ENCODE measurements at places on chromosomes 7 and 10.

DNA sequence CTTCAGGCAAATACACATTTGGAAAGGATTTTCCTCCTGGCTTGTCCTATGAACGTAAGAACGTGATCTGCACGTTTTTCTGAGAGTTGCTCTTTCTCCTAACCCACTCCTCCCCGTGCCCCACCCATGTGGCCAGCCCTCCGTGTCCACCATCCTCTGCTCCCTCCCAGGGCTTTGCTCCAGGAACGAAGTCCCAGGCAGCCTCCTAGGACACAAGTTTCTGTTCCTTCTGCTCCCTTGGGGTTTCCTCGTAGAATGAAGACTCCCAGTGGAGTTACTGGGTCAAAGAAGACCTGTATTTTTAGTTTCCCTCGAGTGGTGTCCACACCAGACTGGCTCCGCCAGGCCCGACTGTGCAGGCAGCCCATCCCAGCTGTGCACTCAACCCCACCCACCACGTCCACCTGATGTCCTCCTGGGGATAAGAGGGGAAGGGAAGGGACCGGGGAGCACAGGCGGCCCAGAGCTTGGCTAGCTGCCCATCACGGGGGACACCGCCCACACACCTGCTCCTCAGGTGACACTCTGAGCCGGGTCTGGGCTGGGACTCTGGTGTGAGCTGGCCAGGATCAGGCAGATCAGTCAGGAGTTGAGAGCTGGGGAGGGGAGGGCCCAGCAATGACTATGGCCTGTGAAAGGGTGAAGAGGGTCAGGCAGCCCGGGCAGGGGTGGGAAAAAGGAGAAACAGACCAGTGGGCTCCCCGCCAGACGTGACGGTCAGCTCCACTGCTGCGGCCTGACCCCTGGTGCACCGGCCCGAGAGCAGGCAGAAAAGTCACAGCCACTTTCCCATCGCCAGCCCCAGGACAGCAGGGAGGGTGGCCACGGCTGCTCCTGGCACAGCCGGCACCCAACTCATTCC, 54.3 kb upstream of the PPP2R2D start:
- DNase-seq = peak; percentile 17

GRCh38 chr7:92633211-92633906, 43.2 kb upstream of the FAM133B start:
- no peak for DNase-seq

DNA sequence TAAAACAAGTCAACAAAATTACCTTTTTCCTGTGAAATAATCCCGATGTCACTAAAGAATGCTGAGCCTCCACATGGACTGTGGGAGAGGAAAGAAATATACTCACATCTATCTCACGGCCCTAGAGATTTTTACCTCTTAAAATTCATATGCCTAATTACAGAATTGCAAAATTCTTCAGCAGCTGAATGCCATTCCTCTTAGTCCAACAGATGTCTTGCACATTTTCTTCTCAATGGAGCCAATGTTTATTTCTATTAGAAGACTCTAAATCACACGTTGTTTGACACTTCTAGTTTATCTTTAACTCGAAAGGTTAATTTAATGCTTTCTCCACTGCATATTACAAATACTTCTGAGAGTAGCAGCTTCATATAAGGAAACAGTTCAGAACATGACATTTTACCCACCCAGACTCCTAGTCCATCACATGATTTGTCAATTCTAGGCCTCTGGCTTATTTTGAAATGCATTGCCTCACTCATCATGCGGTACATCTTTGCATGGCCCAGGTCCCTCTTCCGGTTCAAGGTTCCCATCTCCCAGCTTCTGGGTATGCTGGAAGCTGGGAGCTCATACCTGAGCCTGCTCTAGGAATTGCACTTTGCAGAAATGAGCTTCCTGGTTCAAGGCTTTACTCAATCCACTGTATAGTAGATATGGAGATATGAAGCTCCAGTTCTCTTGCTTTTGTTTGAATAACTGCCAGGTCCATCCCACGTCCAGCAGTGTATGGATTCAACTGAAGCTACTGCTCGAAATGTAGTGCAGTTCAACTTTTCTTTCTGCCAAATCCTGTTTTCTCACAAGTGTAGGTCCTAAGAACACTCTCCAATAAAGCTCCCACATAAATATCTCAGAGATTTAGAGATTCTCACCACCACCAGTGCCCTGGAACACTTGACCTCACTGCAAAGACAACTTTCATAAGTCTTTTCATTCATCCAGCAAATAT, 306.2 kb downstream of the GPR37 start:
- no peak for DNase-seq

DNA sequence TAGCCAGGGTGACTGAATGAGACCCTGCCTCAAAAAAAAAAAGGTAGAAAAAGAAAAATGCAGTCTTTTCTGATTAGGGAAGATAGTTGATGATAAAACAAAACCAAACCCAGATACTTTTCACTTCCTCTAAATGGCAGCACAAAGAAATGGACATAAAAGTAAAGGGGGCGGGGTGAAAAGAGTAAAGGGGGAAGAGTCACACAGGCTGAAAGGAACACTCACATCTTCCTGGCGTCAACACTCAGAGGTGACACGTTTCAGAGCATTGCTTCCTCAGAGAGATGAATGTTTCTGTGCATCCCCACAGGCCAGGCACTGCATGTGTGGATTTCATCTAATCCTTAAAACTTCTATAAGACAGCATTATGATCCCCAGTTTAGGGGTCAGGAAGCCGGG, 81.2 kb downstream of the HIPK2 start:
- no peak for DNase-seq

DNA sequence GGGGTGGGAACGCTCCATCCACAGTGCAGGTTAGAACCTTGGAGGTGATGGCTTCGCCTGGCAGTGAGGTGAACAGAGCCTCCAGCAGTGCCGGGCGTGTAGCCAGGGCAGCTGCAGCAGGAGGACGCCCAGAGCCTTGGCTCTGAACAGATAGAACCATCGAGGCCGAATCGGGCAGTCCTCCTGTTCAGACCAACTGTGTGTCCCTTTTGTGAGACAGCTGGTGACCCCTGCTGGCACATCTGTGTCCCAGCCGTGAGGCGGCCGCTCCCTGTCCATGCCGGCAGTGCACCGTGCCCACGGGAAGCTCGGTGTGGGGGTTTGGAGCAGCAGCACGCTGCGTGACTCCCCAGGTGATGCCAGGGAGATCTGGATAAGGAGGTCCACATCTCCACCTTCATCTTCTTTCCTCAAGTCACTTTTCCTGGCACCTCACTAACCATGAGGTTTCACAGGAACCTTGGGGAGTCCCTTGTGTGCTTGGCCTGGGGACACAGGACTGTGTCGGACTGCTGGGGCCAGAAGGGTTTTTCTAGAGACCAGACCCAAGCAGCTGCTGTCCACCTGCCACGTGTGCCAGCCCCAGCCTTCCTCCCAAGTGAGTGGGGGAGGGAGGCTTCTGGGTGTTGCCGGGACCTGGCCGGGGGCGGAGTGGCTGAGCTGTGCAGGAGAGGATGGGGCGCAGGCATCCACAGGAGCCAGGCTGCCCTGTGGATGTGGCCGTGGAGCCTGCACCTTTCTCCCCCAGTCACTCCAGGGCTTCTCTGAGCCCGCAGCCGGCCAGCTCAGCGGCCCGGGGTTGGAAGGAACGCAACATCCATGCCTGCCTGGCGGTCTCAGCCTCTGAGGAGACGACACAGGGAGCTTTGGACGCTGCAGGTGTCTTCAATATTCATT, 69.4 kb downstream of the DNAJB6 start:
- DNase-seq = no peak

GRCh38 chr10:80397014-80397413, 11.3 kb upstream of the PRXL2A start:
- DNase-seq = no peak

DNA sequence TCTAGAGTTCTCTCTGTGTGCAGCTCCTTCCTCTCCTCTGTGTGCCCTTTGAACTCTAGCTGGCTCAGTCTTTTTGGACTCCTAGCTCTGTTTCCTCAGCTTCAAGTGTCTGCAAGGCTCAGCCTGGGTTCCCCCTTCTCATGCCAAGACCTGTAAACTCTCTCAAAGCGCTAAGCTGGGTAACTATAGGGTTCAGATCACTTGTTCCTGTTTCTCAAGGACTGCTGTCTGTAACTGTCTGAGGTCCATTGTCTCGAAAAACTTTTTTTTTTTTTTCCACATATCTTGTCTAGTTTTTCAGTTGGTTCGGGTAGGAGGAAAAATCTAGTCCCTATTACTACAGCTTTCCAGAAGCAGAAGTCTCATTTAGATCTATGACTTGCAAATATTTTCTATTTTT, 46.6 kb upstream of the PPP1R17 start:
- no peak for DNase-seq

GRCh38 chr7:50709151-50709550, 73.5 kb downstream of the GRB10 start:
- DNase-seq = no peak

DNA sequence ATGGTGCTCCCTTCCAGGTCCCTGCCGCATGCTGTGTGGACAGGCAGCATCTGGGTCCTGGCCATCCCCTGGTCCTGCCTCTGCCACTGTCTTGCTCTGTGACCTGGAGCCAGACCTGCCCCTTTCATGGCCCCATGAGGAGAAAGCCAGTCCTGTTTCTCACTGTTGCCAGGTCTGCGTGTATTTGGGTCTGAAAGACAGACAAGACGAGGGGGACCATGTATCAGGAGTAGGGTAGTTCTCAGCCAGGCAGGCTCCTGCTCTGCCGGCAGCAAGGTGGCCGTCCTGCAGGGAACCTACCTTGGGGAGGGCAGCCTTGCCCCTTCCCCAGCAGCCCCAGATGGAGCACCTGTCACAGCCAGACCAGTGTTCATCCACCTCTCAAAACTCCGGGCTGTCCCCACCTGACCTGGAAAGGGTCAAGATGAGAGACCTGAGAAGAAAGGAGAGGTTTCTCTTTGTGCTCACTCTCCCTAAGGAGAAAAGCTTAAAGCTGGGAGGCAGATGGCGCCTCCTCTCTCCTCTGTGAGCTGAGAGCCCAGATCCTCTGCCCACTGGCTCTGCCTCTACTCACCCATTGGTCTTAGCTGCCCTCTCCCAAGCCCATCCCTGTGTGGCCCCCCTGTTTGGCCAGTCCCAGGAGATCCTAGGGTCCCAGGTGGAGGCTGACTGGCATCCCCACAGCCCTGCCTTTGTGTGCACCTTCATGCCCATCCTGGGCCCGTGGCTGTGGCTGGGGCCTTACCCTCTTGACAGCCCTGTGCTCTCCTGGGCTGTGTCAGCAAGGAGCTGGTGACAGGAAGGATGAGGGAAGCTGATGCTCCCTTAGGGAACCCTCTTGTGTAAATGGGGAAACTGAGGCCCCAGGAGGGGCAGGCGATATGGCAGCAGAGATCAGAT, 116.1 kb upstream of the PCBD1 start:
- no peak for DNase-seq

- DNase-seq = no peak
Observed at GRCh38 chr10:64506963-64507362, 985.8 kb downstream of the REEP3 start.

DNA sequence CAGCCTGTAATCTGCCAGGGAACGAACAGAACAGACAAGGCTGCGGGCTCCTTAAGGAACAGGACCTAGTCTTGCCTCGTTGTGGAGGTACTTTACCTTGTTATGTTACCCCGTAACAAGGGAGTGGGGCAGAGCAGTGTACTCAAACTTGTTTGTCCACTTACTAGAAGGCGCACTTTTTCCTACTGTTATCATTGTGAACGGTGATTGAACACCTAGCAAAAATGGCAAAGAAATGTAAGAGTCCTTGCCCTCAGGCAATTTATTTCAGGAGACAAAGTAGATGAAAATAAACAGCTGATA, 620 bp upstream of the IMPDH1 start:
- DNase-seq = no peak

DNA sequence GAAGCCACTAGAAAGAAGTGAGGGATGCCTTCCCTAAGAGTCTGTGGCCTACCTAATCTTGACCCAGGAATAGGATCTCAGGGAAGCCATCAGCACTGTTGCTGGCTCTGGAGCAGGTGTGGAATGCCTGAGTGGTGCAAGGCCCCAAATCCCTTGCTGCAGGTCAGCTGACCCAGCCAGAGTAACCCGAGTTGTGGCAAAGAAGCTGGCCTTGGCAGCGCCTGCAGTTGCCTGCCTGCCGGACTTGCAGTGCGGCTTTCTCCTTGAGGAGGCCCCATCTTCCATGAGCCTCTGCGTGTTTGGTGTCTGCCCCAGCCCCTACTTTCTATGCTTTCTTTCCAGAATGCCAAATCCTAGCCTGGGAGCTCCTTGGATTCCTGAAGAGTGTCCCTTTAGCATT, 5.8 kb downstream of the KIAA1217 start:
- DNase-seq = no peak

GRCh38 chr7:36032361-36032818, 120.7 kb upstream of the EEPD1 start:
- DNase-seq = no peak

- DNase-seq = no peak
Observed at GRCh38 chr7:66283003-66283920, 78.1 kb downstream of the TPST1 start.

DNA sequence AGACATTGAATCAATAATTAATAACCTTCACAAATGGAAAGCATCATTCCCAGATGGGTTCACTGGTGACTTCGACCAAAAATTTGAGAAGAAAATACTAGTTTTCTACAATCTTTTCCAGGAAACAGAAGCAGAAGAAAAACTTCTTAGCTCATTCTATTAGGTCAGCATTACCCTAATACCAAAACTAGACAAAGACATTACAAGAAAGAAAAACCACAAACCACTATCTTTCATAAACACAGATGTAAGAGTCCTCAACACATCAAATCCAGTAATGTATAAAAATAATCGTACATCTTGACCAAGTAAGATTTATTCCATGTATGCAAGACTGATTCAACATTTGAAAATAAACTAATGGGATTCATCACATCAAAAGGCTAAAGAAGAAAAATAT, 64.0 kb upstream of the CDK1 start:
- no peak for DNase-seq

DNA sequence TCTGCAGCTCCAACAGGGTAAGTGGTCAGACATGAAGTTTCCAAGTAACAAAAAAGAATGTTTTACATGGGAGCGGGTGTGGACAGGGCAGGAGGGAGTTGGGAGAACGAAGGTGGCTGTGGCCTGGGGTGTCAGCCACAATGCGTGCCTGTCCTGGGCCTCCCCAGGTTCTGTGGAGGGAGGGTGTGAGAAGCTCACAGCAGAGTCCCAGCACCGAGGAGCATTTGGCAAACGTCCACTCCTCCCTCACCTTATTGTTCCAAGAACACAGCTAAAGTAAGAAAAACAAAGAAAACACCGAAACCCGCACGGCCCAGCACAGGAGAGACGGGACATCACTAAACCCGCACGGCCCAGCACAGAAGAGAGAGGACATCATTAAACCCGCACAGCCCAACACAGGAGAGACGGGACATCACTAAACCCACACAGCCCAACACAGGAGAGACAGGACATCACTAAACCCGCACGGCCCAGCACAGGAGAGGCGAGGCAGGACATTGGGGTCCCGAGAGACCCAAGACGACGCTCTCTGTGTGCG, 226.4 kb downstream of the MAD1L1 start:
- no peak for DNase-seq
